Activated T-helper 2 cell treated with anti-CD3 and anti-CD28 coated beads, Interferon-gamma antibody, Interleukin-2, Interleukin-4, amounts not matched to agents 10 μg/mL and 5 μg/mL and 100 μg/mL, durations not matched to agents 14 hours and 24 hours and 36 hours (primary cell): ENCODE measurements at places on chromosomes 3 and 15.
A peak's percentile ranks its signal among the peaks of the same experiment; 100 is the strongest.

- DNase-seq: no peak
These were observed 24.3 kb upstream of the SV2B start for GRCh38 chr15:91075739-91076138.

DNA sequence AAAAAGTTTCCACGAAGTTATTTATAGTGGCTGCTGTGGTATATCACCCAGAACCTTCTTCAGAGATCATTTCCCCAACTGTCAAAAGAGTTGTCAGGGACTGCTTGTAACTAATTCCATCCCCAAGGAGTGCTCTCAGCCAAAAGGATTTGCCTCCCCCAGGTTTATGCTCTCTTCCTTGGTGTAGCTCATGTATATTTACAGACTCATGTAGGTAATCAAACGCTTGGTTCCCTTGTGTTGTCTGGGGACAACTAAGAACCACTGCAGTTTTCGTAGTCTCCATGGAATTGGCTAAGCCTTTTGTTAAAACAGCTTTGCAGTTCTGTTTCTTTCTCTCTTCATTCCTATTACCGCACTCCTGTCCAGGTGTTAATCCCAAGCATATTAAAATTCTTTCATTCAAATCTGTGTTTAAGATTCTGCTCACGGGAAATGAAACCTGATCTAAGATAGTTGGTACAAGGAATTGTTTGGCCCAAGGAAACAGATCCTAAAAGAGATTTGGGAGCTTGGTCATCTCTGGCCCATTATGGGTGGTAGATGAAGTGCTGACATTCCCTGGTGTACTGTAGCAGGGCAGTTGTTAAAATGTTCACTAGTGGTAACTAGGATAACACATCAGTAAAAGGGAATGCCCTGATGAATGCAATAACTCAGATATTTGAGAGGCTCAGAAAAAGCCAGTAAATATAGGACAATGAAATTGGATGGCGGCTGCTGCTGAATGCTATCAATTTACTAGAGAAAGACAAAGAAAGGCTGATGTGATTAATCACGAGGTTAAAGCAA lies 361.3 kb upstream of the GBE1 start:
- no peak for DNase-seq

- no peak for DNase-seq
These were observed 6.8 kb upstream of the LRIG1 start for GRCh38 chr3:66507423-66508260.

GRCh38 chr3:25556447-25556846 lies 108.3 kb downstream of the TOP2B start:
- no peak for DNase-seq

DNA sequence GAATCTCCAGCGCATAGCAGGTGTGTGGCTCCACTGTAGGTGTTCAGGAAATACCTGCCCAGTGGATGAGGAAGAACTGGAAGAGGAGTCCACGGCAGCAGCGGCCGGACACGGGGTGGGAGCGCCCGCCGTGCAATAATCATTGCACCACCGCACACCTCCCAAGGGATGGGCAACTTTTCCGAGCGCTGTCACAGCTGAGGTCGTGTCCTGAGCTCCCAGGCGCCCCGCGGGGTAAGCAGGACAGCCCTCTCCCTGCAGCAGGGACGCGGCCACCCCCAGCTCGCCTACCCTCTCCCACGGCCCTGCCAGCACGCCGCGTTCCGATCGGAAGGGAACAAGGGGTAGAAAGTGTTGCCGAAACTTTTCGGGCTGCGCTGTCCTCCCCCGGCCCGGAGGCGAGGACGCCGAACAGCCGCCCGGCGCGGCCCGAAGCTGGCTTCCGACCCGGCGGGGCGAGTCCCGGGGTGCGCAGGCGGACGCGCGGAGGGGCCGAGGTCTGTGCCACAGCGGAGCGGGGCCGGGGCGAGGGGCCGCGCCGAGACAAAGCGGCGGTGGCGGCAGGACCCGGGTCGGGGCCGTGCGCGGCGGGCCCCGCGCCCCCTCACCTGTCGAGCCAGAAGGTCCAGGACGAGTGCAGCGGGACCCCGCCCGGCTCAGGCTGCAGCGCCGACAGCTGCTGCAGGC lies 475 bp downstream of the EIF4E3 start:
- DNase-seq: peak; percentile 29

GRCh38 chr3:192835818-192836815 lies 81.5 kb downstream of the MB21D2 start:
- no peak for DNase-seq

- DNase-seq: no peak
These were observed 558.8 kb upstream of the ADAMTS9 start for GRCh38 chr3:65246561-65246960.

GRCh38 chr3:168284728-168285127 lies 189.0 kb upstream of the GOLIM4 start:
- DNase-seq: no peak

- peak; percentile 80 for DNase-seq
These were observed 1.4 kb upstream of the AP4E1 start for GRCh38 chr15:50906954-50907600.

GRCh38 chr3:31165399-31165860 lies 271.0 kb upstream of the GADL1 start:
- no peak for DNase-seq

DNA sequence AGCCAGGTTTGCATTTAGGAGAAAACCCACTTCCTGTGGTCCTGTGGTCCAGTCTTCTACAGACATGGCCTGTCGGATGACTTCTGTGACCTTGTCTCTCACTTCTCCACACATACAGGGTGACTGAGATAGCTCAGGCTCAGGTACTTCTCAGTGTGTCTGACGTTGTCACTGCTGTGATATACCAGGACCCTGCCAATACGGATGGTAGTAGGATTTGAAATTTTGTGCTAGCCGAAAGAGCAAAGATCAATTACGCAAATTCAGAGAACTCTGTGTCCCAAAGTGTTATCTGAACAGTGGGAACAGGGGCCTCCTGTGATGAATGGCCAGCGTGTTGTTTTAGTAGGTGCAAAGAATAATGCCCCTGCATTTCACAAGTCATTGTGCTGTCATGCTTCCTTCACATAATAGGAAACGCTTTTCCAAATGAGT lies 128.9 kb downstream of the MCTP2 start:
- DNase-seq: no peak

DNA sequence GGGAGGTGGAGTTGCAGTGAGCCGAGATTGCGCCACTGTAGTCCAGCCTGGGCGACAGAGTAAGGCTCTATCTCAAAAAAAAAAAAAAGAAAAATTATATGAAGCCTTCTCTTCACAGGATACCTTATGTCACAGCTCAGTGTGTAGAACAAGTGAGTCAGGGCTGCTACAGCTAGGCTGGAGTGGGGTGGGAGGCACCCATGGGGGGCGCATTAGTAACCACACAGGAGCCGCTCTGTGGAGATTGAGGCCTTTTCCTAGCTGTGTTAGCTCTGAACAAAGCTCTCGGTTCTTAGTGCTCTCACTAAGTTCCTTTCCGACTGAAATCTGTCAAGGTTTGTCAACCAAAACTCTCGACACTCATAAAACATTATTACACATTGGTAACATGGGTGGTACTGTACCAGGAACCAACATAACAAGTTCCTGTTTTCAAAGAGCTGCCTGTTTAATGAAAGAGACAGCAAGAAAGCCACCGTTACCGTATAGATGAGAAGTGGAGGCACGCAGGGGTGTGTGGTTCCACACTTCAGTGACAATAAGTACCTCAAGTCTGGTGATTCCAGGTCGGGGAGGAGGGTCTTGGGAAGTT lies 4.5 kb downstream of the LRRC31 start:
- DNase-seq: no peak

DNA sequence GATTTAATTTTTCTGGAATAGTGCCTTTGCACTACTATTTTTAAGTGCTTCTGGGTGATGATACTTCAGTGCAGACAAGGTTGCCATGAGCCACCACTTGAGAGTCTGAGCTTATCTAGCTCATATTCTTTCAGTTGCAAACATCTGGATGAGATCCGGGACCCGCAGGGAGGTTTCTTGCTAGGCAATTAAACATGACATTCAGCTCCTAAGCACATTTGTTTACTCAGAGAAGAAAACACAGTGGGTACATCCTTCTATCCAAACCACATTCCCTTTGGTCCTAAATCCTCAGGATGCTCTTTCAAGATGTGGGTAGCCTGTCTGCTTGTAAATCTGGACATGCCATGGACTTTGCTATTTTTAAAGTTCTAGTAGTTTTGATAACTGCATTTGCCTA lies 12.0 kb downstream of the PLSCR1 start:
- no peak for DNase-seq

- DNase-seq: no peak
These were observed 51.2 kb downstream of the LYSMD4 start for GRCh38 chr15:99681990-99682389.

- no peak for DNase-seq
These were observed 74.7 kb downstream of the DNAJB8 start for GRCh38 chr3:128392021-128392420.

DNA sequence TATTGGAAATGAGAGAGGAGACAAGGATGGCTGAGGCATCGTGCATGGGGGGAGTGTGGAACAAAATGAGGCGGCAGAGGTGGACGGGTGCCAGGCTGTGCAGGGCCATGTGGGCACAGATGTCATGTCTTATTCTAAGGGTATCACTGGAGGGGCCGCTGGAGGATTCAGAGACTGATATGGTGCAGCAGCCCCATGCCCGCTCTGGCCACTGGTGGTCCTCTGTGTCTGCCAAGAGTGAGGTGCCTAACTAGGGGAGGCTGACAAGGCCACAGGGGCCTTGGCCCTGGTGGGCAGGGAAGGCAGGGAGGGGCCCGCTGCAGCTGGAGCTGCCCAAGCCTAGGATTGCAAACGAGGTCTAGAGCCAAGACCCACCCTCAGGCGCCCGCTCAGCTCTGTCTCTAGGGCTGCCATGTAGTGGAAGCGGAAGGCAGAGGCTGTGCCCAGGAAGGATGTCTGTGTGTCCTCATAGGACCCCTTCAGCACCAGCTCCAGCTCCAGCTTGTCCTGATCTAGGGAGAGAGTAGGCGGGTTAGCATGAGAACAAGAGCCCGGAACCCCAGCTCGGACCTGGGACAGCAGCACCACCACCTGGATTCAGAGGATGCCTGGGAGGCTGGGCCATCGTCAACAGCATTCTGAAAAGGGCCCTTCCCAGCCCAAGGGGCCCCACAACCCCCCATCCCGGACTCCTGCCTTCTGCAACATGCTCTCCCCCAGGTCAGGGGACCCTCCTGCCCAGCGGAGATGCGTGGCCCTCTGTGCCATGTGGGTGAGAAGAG lies 11.3 kb downstream of the PLA2G4D start:
- DNase-seq: no peak

GRCh38 chr15:63593705-63594671 lies 3.2 kb upstream of the FBXL22 start:
- DNase-seq: no peak

DNA sequence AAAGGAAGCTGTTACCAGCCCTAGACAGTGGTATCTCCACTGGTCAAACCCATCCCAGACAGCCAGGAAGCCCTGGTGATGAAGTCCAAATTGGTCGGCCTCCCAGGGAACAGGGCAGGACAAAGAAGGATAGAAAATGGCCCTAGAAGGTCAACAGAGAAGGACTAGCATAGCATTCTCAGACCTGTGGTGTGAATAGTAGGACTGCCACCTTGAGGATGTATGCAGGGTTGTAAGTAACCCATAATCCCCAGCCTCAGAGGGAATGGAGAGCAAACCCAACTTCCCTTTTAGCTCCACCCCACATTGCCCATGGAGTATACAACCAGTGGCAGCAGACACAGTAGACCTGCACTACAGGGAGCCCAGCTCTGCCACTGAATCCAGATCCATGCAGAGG lies 68.6 kb upstream of the EIF1B start:
- no peak for DNase-seq

- DNase-seq: no peak
These were observed 49.2 kb downstream of the LRRK1 start for GRCh38 chr15:100968050-100968966.

DNA sequence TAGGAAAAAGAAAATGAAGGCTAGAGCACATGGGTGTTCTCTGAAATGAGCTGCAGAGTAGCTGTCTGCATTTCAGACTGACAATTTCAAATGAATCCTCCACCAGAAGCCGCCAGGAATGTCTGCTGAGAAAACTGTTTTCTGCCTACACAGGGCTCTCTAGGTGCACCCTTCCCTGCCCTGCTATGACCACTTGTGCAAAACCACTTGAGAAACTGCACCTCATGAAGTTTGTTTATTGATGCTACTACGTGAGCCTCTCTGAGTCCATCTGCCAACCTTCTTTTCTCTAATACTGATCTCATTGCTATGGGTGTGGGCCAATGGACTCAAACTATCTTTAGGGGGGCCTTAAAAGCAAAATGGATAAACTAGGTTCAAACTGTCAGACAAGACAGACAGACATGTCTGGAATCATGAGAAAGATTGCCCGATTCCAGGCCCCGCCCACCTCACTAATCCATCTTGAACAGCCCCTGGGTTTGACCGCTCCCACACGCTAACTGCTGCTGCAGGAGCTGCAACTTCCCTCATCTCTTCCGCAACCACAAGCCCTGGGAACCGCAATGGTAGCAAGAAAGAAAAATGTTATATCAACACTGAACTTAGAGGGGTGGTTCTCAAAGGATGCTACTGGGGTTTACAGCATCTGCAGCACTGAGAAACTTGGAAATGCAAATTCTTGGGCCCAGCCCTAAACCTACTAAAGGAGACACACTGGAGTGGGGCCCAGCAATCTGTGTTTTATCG lies 9.0 kb upstream of the CD47 start:
- peak; percentile 42 for DNase-seq

DNA sequence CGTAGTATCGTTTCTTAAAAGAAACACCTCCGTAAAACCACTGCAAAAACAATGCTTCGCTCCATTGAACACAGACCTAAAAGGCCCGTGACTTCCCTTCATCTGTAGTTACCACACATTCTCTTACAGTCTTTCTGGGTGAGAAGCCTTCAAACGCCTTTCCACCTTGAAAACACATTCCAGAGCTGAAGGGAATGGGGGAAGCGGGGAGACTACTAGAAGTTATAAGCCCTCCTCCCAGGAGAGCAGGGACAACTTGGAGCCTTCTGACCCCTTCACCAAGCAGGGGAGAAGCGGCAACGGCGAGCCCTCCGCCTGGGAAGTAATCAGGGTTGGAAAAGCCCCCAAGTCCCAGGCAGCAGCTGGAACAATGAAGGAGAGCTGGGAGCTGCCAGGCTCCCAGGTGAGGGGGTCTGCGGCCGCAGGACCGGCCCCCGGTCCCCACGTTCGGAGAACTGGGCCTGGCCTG lies 461 bp downstream of the SECISBP2L start:
- DNase-seq: no peak
